ENCODE measurements at places on chromosomes 2 and 18.
A peak's percentile ranks its signal among the peaks of the same experiment; 100 is the strongest.

DNA sequence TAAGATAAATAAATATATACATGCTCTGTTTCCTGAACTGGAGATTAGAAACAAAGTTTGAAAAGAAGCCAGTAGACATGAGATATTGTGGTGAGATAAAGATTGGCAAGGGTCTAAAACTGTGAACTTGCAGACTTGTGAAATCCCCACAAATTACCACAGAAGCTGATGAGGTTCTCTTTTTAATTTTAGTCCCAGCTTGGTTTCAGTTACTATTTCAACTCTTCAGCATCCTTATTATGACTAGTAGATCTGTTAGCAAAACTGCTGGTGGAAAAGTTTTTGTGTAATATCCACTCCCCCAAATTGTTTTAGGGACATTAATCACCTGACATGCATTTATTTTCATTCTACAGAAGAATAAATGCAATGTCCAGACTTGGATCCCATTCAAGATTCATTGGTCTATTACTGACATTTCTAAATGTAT lies 20.8 kb downstream of the RASGRP3 start:
- peak; percentile 84 for DNase-seq

GRCh38 chr2:100334929-100335328 lies 12.6 kb upstream of the LONRF2 start:
- DNase-seq, result no peak

DNA sequence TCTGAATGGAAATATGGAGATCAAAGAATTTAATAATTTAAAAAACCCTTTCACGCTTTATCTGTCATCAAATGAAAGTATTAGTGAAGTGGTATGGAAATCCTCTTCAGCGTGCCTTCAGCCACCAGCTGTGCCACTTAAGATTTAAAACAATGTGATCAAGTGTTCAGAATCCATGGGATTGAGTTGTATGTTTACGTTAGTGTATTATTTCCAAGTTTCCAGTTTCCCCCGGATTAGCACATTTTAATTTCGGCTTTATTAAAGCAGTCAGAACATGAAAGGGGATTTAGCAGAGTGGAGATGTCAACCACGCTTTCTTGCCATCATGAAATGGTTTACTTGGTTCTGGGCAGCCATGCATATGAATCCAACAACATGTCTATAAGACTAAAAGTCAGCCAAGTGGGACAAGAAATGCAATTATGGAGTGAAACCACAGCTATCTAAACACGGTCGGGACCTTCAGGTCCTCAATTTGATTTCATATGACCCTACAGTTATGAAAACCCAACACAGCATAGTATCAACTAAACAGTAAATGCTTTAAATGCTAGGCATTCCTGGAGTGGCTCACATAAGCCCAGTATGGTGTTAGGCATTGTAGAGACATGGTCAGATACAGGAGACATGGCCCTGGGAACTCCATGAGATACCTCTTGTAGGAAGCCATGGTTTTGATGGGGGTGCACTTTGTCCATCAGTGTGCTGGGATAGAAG lies 224.9 kb upstream of the EPAS1 start:
- DNase-seq, result no peak

DNA sequence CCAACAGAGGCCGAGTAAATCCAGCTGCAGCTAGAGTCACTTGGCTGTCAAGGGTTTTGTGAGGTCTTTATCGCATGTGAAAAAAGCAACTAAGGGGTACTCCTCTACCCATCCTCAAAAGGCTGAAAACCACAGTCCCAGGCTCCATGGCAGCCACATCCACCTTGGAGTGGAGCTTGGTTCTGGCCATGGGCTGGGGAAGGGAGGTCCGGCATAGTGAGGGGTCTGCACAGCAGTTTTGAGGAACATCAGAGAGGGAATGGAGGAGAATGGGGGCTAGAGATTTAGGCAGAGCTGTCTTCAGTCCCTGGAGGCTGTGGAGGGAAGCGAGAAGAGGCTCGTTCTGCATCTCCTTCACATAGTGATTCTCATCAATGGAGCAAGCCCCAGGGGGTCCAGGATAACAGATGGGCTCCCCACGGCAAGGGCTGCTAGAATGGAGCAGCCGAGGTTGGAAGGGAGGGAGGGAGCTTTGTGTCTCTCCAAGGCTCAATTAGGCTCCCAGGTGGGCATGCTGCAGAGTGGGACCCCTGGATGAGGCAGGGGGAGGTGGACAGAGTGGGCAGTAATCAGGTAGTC lies 21.0 kb downstream of the MROH2A start:
- DNase-seq, result no peak

GRCh38 chr2:164976301-164976700 lies 21.0 kb upstream of the SLC38A11 start:
- DNase-seq, result no peak
